ENCODE measurements at places on chromosomes 1 and 21.

DNA sequence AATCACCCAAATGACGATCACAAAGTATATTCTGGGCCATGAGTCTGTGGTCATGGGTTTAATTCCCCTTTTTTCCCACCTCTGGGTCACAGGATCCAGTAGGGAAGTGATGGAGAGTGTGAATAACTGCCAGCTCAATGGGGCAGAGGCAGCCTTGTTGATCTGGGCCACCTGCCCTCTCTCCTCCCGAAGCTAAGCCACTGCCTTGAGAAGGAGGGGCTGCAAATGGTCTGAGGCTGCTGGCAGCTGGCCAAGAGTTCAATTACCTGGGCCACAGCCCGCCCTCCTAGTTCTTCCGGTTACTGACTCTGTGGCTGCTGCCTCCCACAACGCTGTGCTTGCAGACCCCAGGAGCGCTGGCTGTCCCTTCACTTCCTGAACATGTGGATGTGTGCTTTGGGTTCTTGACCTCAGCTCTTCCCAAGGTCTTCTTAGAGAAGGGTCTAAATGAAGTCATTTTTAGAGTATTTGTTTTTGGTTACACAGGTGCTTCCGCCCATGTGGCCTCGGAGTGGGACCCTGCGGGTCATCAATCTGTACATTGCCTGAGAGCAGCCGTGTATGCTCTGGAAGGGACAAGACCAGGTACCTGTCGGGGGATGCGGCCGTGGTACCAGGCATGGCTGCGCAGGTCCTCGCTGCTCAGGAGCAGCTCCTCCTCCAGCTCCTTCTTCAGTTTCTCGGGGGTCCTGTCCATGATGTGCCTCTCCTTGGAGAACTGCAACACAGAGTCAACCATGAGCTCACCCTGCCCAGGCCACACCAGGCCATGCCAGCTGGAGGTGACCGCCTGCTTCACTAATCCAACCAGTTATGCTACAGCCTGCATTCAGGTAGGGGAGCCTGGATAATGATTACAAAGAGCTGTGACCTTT lies 89.7 kb downstream of the BCAR3 start:
- no peak for DNase-seq

GRCh38 chr1:97013941-97014340 lies 292.4 kb downstream of the PTBP2 start:
- no peak for DNase-seq

DNA sequence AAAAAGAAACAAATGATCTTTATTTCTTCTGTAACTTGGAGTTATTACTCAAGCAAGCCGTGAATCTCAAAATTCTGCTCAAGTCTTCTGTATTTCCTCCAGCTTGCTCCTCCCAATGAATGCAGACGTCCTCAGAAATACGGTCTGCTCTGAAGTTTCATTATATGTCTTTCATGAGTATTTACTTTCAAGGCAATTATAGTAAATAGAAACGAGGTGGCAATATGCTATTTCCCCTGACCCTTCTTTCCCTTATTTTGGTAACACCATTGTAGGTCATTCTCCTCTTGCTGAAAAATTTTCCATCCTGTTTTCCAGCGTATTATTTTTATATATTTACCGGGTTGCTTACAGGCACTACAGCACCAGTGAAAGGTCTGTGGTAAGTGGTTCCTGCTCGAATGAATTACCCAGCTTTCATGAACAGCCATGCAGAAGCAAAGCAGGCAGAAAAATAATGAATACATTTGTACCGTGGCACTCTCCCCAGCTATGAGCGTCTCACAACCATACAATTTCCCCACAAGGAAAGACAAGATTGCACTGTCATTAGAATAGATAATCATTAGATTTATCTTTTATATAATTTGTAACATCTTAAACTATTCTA lies 350.9 kb upstream of the PKN2 start:
- DNase-seq, result no peak

GRCh38 chr1:34842952-34843371 lies 16.6 kb downstream of the SMIM12 start:
- DNase-seq, result no peak

DNA sequence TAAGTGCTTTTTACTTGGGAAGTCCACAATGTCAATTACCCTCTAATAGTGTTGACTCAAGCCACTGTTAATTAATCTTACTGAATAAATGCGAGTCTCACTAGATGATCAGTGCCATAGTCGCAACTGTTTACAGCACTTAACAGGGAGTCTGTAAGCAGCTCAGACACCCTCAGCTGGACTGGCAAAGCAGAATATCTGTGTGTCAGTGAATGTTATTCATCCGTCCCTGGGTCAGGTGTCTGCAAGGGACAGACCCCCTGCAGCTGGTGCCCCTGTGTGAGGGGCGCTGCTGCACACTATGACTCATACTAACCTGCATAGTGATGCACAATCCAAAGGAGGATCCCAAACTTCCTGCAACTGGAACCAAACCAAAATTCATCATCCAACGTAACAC lies 306.5 kb downstream of the HHIPL2 start:
- DNase-seq, result no peak

GRCh38 chr21:41319273-41319672 lies 2.7 kb downstream of the FAM3B start:
- DNase-seq, result no peak

GRCh38 chr1:9596415-9597123 lies 7.9 kb downstream of the TMEM201 start:
- DNase-seq, result no peak

DNA sequence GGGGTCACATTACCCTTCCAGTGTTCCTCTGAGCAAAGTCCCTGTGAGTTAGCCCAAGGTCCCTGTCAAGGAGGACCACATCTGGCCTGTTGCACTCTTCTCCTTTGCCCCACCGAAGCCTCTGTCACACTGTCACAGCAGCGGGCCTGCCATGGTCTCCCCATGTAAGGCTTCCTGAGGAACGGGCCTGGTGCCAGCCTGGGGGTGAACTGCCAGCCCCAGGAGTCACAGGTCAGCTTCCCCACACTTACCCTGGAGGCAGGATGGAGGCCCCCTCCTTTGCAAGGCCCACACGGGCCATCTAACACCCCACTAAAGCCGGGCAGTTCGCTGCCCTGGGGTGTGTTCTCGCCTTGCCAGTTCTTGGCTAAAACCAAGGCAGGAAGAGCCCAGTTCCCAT lies 14.1 kb downstream of the TNFRSF1B start:
- DNase-seq, result no peak

- peak; percentile 79 for DNase-seq
These were observed at the start of gene KIF2C for GRCh38 chr1:44739307-44740178. Gene KIF2C (plus strand): TSS chr1:44739837. CDS start chr1:44739933, 96 bp downstream.

- no peak for DNase-seq
These were observed 20.9 kb upstream of the LRP8 start for GRCh38 chr1:53348486-53349368.

GRCh38 chr1:172085317-172085716 lies 244.0 kb downstream of the DNM3 start:
- no peak for DNase-seq

DNA sequence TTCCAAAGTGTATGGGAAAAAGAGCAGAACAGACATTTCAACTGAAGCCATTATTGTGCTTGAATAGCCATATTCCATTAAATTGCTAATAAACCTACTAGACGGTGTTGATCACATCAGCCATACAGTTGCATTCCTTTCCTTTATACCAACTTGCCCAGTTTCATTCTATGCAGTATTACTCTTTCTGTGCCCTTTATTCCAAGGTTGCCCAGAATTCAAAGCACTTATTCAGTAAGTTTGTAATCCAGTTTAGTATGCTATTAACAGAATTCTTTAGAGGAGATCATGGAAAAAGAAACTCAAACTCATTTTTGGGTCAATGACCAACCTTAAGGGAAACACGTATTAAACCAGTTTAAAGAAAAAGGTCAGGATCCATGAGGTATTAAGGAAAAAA lies 89.5 kb downstream of the DDAH1 start:
- no peak for DNase-seq

- DNase-seq, result no peak
These were observed 39.3 kb upstream of the C1orf198 start for GRCh38 chr1:230907472-230908205.

GRCh38 chr1:202834771-202835547 lies 24.2 kb downstream of the PCAT6 start:
- no peak for DNase-seq

GRCh38 chr1:8563944-8564537 lies 246.1 kb downstream of the SLC45A1 start:
- DNase-seq, result no peak

DNA sequence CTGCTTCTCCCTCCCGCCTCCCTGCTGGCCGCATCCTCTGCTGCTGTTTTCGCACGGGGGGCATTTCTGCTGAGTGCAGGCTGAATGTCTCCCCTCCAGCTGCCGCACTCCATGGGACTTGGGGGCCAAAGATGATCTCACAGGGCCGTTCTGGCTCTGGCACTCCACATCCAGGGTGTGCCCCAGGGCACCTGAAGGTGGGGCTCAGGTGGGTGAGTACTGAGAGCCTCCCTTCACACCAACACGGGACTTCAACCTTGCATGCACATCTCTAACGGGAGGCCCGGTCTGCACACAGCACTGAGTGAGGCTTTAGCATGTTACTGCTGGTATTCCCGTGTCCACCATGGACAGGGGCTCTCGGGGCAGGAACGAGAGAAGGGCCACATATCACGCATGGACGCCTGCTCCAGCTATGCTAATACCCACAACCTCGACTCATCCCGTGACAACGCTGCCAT lies 88.9 kb downstream of the DMRTB1 start:
- no peak for DNase-seq

- DNase-seq, result no peak
These were observed 66.8 kb downstream of the SAMSN1 start for GRCh38 chr21:14479241-14479786.

DNA sequence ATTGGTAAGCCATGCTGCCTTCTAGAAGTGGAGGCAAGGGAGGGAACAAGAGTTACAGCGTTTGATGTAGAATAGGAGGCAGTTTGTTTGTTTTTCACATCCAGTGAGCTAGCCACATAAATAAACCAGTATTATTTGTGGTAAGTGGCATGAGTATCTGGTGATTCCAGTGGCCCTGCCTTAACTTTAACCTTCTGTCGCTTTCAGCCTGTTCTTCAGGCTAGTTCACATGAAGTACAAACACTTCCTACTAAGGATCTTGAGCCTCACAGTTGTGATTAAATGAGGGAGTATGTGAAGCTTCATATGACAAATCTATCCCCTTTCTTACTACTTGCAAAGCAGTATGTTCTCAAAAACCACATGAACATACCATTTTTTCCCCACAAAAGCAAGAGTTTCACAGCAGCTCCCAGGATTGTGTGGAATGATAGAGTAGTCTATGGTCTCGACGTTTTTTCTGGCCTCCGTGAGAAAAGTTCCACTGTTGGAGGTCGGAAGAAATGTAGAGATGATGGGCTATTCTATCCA lies 59.5 kb downstream of the PHACTR4 start:
- DNase-seq, result no peak

DNA sequence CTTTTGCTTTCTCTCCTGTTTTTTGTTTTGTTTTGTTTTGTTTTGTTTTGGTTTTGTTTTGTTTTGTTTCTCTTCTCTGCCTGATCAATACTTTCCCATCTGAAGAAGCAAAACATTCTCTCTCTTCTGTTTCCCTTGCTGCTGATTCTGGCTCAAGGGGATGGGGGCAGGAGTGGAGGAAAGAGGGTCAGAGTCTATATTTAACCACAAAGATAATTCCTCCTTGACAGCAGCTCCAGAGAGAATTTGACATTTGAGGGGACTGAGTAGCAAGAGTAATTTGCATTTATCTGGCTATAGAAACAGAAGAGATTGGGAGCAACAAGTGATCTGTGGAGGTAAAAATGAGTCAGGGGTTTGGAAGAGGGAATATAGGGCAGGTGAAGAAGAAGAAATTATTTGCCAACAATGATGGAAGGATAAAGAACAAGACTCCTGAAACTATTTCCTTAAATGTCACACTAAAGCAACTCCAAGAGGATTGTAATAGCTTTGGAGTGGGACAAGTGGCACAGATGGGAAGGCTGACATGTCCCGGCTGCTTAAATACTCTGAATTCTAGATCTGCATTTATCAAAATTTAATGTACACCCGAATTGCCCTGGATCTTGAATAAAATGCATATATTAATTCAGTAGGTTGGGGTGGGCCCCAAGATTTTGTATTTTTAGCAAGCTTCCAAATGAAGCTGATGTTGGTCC lies 349.3 kb upstream of the PLXNA2 start:
- DNase-seq, result no peak

DNA sequence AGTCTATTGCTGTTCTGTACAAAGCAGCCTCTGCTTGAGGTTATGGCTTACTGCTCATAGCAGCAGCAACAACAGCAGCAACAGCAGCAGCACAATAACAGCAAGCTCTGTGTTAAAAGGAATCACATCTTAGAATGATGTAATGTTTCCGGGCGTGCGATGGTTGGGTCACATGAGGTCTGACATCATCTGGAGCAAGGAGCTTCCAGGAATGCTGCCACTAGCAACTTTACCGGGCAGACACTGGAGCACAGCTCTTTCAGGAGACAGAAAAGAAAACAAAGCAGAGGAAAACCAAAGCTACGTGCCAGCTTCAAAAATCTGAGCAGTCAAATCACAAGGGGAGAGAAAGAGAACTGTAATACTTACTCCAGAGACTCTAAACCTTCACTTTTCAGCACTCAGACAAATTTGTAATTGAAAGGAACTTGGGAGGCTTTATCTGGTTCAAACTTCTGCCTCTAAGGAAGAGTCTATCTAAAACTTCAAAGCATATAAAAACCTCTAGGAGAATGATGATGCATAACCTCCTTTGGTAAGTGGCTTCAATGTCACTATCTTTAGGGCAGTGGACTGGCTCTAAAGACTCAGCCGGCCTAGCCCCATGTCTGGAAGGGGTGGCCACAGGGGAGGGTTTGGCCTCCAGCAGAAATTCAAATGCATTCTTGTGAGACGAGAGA lies 28.3 kb upstream of the RAB3GAP2 start:
- DNase-seq, result peak; percentile 10

DNA sequence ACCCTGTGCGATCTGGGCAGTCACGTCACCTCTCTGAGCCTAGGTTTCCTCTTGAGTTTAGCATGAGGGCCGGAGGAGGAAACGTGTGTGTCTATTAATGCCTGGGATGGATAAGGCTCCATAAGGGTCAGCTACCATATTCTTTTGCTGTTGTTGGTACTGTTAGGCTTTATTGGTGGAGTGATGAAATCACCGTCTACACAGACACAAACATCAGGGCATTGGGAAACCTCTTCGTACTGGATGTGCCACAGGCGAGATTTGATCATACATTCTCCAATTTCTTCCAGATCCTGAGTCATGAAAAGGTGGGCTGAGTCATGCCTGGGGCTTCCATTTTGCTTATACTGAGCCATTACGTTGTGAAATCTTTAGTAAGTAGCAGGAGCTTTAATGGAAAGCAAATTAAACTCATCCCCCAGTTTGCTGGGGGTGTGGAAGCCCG lies 24.9 kb upstream of the GRHL3 start:
- DNase-seq, result no peak

GRCh38 chr1:2212532-2213491 lies 15.3 kb upstream of the SKI start:
- DNase-seq, result peak; percentile 83

- no peak for DNase-seq
These were observed 18.8 kb upstream of the GRIK1 start for GRCh38 chr21:29958551-29958950.

DNA sequence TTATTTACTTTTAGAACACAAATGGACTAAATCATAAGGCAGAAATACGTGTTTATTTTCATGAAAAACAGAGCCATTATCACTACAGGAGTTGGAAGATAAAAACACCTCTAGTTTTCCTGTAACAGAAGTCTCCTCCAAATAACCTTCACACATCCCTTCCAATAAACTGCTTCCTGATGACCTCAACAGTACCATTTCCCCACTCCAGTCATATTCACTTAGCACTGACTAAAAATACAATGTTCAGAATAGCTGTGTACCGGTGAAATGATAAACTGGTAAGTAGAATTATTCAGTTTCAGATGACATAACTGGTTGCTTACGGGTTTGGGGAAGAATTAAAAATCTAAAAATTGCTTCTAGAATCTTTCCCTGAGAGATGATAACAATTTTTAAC lies 137.9 kb downstream of the DENND1B start:
- DNase-seq, result no peak

GRCh38 chr1:29384496-29385015 lies 148.2 kb downstream of the PTPRU start:
- no peak for DNase-seq

Data from SW 1271 (cell line).